Central memory CD8-positive, alpha-beta T cell (primary cell): ENCODE measurements at places on chromosomes 3 and 15.

- no peaks in the 10 kb centered on the region for H3K27me3 ChIP-seq
- H3K36me3 ChIP-seq: peaks cover 2% of the 10 kb centered on the region
- H3K4me3 ChIP-seq: peak overlapping the region; percentile 95
- peak overlapping the region; percentile 86 for H3K27ac ChIP-seq
- peak; percentile 21 for DNase-seq
Observed at GRCh38 chr3:155870945-155871745, 695 bp downstream of the GMPS start.

GRCh38 chr3:15114466-15115358, 15.8 kb upstream of the RBSN start:
- no peak overlapping the region for H3K4me3 ChIP-seq
- peaks cover 2% of the 10 kb centered on the region for H3K36me3 ChIP-seq
- peaks cover 3% of the 10 kb centered on the region for H3K27me3 ChIP-seq
- no peaks in the 10 kb centered on the region for H3K4me1 ChIP-seq

DNA sequence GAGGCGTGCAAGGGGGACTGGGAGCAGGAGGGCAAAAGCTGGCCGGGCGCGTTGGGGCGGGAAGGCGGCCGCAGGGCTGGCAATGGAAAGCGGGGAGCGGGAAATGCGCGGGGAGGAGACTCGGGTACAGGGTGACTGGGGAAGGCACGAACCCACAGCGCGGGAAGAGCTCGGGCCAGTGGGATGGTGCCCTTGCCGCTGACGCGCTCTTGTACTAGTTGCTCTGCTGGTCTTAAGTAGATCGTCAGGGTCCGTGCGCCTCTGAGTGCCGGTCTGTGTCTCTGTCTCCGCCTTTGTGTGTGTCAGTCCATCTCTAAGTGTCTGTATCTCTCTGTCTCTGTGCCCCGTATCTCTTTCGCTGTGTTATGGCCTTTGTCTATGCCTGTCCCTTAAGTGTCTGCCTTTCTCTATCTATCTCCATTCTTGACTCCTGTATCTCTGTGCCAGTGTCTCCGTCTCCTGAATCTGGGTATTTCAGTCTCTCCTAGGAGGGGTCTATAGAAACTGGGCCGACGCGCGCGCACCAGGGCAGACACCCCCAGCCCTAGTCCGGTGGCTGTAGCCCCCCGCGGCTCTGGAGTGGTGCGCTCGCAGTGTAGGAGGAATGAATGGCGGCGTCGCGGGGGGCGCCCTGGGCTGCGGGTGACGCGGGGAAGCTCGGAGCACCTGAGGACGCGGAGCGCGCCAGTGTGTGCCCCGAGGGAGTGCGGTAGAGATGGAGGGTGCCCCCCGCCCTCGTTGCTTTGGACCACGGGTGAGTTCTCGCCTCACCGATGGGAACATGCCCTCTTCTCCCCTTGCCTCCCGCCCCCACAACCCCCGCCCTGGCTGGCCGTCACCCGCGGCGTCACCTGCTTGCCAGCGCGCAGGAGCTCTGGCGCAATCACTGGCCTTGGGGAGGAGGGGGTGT, 756 bp upstream of the CAMK2N2 start:
- peak overlapping the region; percentile 74 for H3K4me3 ChIP-seq
- H3K27me3 ChIP-seq: peaks cover 4% of the 10 kb centered on the region
- peaks cover 25% of the 10 kb centered on the region for H3K4me1 ChIP-seq

DNA sequence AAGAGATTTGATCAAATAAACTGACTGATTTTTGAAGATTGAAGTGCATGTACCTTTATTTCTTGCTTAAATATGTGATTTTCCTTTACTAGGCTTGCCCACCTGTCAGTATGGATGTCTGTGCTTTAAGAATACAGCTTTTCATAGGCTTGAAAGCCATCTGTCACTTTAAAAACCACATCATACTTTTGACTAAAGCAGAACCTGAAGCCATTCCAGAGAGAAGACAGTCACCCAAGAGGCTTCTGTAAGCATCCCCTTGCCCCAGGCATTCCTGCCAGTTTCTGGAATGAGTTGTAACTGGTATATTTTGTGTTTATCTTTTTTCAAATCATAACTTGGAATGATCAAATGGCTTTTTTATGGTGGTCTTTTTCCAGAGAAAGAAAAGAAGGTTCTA, 24.0 kb downstream of the HPS3 start:
- H3K4me3 ChIP-seq: no peak overlapping the region
- DNase-seq: no peak
- no peak overlapping the region for H3K27ac ChIP-seq

DNA sequence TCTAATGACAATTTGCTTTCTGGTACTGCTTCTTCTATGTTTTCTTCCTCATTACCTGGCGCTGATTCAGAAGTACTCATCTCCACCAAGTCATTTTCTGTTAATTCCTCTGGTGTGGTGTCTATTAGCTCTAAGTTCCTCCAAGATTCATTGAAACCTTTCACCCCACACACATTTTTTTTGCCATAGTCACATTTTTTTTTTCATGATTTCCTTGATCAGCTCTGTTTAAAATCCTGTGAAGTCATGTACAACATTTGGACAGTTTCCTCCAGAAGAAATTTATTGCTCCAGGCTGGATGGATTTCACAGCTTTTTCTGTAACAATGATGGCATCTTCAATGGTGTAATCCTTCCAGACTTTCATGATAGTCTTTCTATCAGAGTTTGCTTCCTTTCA, 243.2 kb upstream of the VEPH1 start:
- no peak overlapping the region for H3K27ac ChIP-seq
- DNase-seq: no peak
- no peak overlapping the region for H3K4me3 ChIP-seq
- no peaks in the 10 kb centered on the region for H3K27me3 ChIP-seq
- H3K4me1 ChIP-seq: no peaks in the 10 kb centered on the region

DNA sequence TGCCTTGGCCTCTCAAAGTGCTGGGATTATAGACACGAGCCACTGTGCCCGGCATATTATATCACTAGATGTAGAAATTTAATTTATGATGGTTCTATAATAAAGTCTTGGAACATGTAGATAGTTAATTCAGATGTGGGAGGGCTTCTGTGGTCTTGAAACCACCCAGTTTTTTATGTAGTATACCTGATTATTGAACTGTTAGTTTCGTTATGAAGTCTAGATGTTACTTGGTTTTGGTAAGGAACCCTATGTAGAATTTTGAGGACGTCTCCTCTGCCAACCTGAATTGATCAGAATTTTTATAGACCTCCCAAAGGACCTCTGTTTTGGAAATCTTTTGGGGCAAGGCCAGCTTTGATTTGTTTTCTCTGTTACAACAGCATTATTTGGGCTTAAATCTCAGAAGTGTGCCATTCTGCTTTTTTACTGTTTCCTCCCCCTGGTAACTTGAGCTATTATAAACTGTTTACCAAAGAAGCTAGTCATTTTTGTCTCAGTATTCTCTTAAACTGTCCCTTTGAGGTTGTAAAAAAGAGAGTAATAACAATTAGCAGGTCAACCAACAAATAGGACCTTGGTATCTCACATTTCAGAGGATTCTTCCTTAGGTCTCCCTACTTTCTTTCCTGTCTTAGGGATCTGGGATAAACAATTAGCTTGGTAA, 20.8 kb downstream of the AKAP13 start:
- DNase-seq: no peak
- H3K27me3 ChIP-seq: no peaks in the 10 kb centered on the region
- H3K4me3 ChIP-seq: peak overlapping the region; percentile 18

GRCh38 chr15:61879219-61879618, 181.0 kb downstream of the VPS13C start:
- H3K4me1 ChIP-seq: no peaks in the 10 kb centered on the region
- no peak for DNase-seq
- H3K27me3 ChIP-seq: no peaks in the 10 kb centered on the region
